ENCODE measurements at places on chromosomes 3 and 15. TPM values are rescaled to one million over a fixed set of nuclear protein-coding genes. Genes with fewer than 3 reads are reported as not detected.

SPATA12 gene
- total RNA-seq = not detected

ACTL6A gene
- total RNA-seq = 18.7 TPM

ZBTB38 gene
- 22.7 TPM for total RNA-seq

TEX9 gene
- total RNA-seq = 1.7 TPM

TBC1D5 gene
- total RNA-seq = 30.0 TPM

SNURF gene
- total RNA-seq = 38.4 TPM

HYAL1 gene
- not detected for total RNA-seq

PLCB2 gene
- total RNA-seq = 154 TPM

CDHR4 gene
- total RNA-seq = not detected

EPHA6 gene
- total RNA-seq = not detected

CACNA2D3 gene
- not detected for total RNA-seq

CLDN18 gene
- not detected for total RNA-seq

Data from CD8-positive, alpha-beta T cell (primary cell).